Keratinocyte (primary cell): ENCODE measurements at places on chromosomes 3 and 15. TPM values are rescaled to one million over a fixed set of nuclear protein-coding genes. Genes with fewer than 3 reads are reported as not detected.
A peak's percentile ranks its signal among the peaks of the same experiment; 100 is the strongest.

Gene RPP14
- 20.6 to 24.6 TPM (median 21.7 TPM) in 3 replicates for polyA plus RNA-seq

GRCh38 chr15:41660235-41661077, at the start of gene MGA:
TSS of gene MGA (plus strand) at chr15:41660405.
- H3K27ac ChIP-seq = peak within 1 kb of the TSS; percentile 25
- no peaks in the 10 kb centered on the region for H3K36me3 ChIP-seq
- peaks cover 13% of the 10 kb centered on the region for H3K27me3 ChIP-seq

DNA sequence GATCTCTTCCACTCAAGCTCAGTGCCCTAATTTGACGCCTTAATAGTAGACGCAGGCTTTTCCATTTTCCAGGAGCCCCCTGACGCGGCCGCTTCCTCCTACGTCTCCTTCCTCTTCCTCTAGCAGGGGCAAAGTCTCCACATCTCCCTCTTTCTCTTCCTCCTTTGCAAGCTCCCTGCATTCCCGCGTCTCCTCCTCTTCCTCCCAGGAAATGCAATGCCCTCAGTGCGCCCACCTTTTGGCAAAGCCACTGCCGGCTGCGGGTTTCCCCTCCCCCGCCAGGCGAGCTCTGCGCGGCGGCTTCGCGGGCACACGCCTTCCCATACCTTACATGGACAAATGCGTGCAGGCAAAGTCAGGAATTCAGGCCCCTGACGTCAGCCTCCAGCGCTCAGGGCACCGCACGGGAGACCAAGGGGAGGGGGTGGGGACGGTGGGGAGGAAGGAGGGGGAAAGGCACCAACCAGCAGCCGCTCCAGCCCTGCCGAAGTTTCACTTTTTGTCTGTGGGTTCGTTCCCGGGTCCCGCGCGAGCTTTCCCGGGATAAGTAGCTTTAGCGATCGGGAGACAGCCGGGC, 432 bp upstream of the LPP start:
- no peaks in the 10 kb centered on the region for H3K36me3 ChIP-seq
- DNase-seq = no peak
- H3K27ac ChIP-seq = peak overlapping the region; percentile 93
- H3K4me3 ChIP-seq = peak overlapping the region; percentile 84
- no peaks in the 10 kb centered on the region for H3K27me3 ChIP-seq

Gene TMEM212
- 0.12 TPM in 1 of 3 replicates, not detected in the others for polyA plus RNA-seq

DNA sequence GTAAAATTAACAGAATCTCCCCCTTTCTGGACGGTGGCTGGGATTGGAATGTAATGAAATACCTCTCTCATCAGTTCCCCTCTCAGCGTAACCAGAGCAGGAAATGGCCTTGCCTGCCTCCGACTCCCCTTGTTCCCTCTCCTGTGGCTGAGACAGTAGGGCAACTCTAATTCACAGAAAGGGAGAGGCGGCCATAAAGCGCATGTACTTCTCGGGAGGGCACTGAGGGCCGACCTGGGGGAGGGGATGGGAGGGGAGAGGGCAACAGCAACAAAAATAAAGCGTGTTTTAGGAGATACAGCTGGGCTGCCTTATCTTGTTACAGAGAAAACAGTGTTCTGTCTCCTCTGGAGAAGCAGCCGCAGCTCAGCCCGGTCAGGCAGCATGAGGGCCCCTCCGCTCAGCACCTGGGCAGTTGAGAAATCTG, 783.3 kb upstream of the ARRDC4 start:
- H3K4me3 ChIP-seq = no peak overlapping the region
- no peak for DNase-seq
- H3K36me3 ChIP-seq = no peaks in the 10 kb centered on the region
- no peaks in the 10 kb centered on the region for H3K27me3 ChIP-seq

DNA sequence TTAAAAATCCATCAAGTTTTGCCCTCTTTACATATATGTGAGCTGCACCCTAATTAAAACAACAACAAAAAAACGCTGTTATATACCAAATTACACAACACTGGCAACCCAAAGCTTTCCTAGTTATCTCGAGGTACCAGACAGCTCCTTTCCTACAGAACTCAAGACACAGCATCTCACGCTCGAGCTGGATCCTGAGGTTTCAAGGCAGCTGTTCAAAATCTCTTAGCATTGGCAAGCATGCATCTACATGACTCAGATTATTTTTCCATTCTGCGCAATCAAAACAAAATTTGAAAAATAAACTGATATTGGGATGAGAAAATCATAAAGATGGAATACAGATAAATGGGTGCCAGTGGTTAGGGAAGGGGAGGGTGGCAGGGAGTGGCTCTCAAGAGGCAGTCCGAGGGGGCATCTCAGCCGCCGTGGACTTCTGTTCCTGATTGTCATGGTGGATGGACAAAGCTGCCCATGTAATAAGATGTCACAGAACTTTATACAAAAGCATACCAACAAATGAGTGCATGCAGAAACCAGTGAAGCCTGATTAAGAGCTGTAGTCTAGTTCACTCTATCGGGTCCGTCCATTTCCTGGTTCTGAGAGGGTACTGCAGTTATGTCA, 91.5 kb downstream of the ADAMTS17 start:
- H3K36me3 ChIP-seq = no peaks in the 10 kb centered on the region
- no peak overlapping the region for H3K4me3 ChIP-seq
- H3K27me3 ChIP-seq = peaks cover 4% of the 10 kb centered on the region

DNA sequence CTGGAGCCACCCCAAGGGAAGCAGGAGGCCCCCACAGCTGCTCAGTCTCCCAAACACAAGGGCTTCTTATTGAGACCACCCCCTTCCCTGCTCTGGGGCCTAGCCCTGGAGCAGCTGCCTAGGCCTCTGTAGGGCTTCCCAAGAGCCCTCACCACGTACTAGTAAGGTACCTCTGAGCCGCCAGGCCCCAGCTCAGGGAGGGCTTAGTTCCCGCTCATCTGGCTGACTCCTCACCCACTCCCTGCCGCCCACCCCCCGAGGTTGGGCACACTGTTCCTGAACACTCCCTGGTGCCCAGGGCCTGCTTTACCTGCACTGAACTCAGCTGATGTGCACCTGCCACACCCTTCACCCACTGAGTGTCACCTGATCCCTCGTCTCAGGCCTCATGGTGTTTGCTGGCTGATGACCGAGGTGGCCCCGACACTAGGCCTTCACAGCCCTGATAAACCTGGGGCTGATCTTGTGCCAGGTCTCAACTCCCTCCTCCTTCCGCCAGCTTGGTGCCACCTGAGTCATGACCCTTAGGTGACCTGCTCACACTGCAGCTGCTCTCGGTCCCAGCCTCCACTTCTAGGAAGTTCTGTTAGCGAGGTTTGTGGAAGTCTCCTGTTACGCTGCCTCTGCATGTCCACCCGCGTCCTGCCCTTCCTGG, 18.0 kb upstream of the SPTBN5 start:
- no peak overlapping the region for H3K4me3 ChIP-seq
- H3K27ac ChIP-seq = no peak overlapping the region
- H3K27me3 ChIP-seq = no peaks in the 10 kb centered on the region
- no peak for DNase-seq
- H3K36me3 ChIP-seq = peaks cover 59% of the 10 kb centered on the region
- H3K4me1 ChIP-seq = no peaks in the 10 kb centered on the region
